Activated naive CD8-positive, alpha-beta T cell treated with anti-CD3 and anti-CD28 coated beads, Interleukin-2, amount 10 ng/mL, durations not matched to agents 7 days and 5 days (primary cell): ENCODE measurements at places on chromosomes 2 and 18. TPM values are rescaled to one million over a fixed set of nuclear protein-coding genes. Genes with fewer than 3 reads are reported as not detected.
A peak's percentile ranks its signal among the peaks of the same experiment; 100 is the strongest.

DNA sequence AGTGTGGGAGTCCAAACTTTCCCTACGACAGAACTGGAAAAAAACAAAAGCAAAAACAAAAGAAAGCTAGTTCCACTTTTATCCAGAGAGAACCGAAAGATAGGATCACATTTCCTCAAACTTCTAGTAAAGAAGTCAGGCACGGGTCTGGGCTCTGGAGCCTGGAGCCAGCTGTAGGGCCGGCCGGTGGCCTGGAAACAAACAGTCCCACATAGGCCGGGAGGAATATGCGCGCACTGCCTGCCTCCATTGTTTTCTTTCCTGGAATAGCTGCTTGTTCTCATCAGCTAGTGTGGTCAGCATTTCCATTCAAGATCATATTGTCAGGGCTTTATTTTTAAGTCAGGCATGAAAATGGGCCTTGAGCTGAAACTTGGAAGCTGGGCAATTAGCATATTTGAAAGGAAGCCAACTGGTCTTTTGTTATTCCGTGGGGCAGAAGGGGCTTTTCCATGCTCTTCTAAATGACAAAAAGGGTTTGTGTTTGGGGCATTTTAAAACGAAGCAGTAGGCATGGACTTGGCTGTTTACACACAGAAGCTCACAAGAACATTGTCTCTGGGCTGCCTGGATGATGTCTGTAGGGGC is 58.7 kb upstream of the RFX8 start:
- peaks cover 2% of the 10 kb centered on the region for H3K27me3 ChIP-seq
- H3K4me3 ChIP-seq = no peak overlapping the region
- no peak overlapping the region for H3K27ac ChIP-seq
- H3K36me3 ChIP-seq = no peaks in the 10 kb centered on the region
- H3K4me1 ChIP-seq = peaks cover 1% of the 10 kb centered on the region

DNA sequence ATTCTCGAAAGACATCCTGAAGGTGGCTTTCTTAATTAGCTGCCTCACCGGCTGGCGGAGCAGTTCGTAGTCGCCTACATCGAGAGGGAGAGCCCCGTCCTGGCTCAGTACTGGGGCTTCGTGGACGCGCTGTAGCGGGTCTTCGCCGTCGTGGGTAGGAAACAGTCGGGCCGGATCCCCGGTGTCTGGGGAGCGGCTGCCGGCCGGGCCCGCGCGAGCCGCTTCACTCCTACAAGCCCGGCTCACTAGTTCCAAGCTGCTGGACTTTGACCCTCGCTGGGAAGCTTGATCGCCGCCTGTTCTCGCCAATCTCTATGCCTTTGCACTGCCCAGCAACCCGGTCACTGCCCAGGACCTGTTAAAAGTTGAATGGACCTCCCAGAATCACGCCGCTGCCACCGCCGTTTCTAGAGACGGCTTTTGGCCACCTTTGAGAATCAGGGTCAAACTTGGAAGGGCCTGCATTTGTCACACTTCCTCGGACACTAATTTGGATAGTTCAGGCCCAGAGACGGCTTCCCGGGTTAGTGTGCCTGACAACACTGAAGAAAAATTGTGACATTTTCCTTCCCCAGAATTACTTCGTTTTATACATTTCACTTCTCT is 41.4 kb upstream of the AKAIN1 start:
- DNase-seq = no peak
- peaks cover 19% of the 10 kb centered on the region for H3K4me1 ChIP-seq
- peak overlapping the region; percentile 96 for H3K27ac ChIP-seq
- peaks cover 27% of the 10 kb centered on the region for H3K36me3 ChIP-seq

DNA sequence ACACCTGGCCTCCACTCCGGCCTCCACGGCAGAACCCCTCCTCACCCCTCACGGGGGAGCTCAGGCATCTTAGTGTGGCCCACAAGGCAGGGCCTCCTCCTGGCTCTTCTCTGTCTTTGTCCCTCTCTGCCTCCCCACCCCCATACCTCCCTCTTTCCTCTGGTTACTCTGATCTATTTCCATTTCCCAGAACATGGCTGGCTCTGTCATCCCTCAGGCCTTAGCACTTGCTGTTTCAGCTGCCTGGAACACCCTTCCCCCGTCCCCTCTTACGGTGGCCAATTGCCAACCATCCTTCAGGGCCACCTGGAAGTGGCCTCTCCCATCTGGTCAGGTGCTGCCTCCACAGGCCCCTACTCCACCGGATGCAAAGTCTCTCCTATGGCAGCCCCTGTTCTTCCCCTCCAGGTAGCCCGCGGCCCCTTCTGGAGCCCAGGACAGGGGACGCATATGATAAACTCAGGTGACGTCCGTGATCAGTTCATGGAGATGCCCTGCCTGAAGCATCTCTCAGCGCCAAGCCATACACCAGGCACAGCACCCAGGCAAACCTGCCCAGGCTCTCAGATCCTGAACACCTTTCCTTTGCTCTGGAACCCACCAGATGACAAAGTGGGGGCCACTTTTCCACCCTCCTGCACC is 3.6 kb upstream of the ECEL1 start:
- no peak overlapping the region for H3K4me3 ChIP-seq
- no peak overlapping the region for H3K27ac ChIP-seq
- H3K36me3 ChIP-seq = no peaks in the 10 kb centered on the region
- peaks cover 28% of the 10 kb centered on the region for H3K27me3 ChIP-seq
- no peaks in the 10 kb centered on the region for H3K4me1 ChIP-seq

ANKRD36C gene
- 87.0 TPM for total RNA-seq

CD302 gene
- total RNA-seq = 0.47 TPM

GRCh38 chr2:173217116-173217840 is 137.4 kb upstream of the CDCA7 start:
- H3K36me3 ChIP-seq = peaks cover 11% of the 10 kb centered on the region
- H3K27ac ChIP-seq = no peak overlapping the region

GRCh38 chr2:30677861-30678385 is 129.3 kb downstream of the CAPN13 start:
- no peak overlapping the region for H3K4me3 ChIP-seq
- no peak overlapping the region for H3K27ac ChIP-seq
- peaks cover 7% of the 10 kb centered on the region for H3K27me3 ChIP-seq
- DNase-seq = no peak

GRCh38 chr2:1546023-1546591 is 132.8 kb downstream of the TPO start:
- no peaks in the 10 kb centered on the region for H3K4me1 ChIP-seq
- DNase-seq = no peak
- no peak overlapping the region for H3K27ac ChIP-seq
- H3K36me3 ChIP-seq = no peaks in the 10 kb centered on the region

- H3K4me1 ChIP-seq = peaks cover 18% of the 10 kb centered on the region
- no peak for DNase-seq
- no peaks in the 10 kb centered on the region for H3K36me3 ChIP-seq
- peaks cover 10% of the 10 kb centered on the region for H3K27me3 ChIP-seq
Measured at GRCh38 chr18:61955644-61956043, 62.8 kb upstream of the RNF152 start.

DNA sequence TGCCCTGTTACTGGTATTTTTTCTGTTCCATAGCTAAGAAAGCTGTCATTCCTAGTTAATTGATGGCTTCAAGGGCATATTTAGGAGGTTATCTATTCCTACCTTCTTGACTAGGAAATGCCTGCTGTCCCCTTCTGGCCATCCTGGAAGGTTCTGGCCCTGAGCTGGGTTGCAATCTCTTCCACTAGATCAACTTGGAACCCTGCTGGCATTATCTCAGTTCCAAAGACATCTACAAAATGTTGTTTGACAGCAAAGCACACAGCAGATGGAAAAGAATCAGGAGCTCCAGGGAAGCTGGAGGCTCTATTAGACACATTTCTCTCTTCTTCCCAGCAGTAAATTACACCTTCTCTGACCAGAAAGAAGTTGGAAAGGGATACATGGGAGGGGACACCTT is 192.1 kb downstream of the ARHGAP28 start:
- H3K27ac ChIP-seq = no peak overlapping the region
- no peak overlapping the region for H3K4me3 ChIP-seq
- no peak for DNase-seq
- H3K36me3 ChIP-seq = no peaks in the 10 kb centered on the region
- peaks cover 3% of the 10 kb centered on the region for H3K4me1 ChIP-seq

DNA sequence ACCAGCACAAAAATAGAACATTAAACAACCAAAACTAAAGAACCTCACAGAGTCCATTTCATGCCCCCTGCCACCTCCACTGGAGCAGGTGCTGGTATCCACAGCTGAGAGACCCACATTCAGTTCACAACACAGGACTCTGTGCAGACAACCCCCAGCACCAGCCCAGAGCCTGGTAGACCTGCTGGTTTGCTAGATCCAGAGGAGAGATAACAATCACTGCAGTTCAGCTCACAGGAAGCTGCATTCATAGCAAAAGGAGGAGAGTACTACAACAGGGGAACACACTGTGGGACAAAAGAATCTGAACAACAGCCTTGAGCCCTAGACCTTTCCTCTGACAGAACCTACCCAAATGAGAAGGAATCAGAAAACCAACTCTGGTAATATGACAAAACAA is 326.7 kb downstream of the METTL4 start:
- no peaks in the 10 kb centered on the region for H3K27me3 ChIP-seq
- H3K4me3 ChIP-seq = no peak overlapping the region
- no peaks in the 10 kb centered on the region for H3K36me3 ChIP-seq

DNA sequence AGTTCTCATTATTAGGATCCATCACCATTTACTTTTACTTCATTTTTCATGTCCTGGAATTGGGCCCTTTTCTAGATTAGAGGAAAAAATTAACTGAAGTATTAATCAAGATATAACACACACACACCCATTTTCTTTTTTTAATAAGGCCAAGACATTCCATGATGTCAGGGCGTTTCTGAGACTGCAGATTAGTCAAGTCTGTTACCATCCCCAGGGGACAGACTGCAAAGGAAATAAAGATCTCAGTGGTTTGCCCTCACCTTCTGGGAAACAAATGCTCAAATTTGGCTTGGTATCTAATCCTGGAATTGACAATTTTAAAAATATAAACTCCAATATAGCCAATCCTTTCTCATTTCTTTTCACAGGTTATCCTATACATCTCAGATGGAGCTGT is 27.4 kb downstream of the RMP24 start:
- no peaks in the 10 kb centered on the region for H3K36me3 ChIP-seq
- H3K27me3 ChIP-seq = no peaks in the 10 kb centered on the region
- peaks cover 6% of the 10 kb centered on the region for H3K4me1 ChIP-seq

GRCh38 chr2:25381502-25381901 is 39.8 kb upstream of the DNMT3A start:
- peaks cover 11% of the 10 kb centered on the region for H3K36me3 ChIP-seq
- peaks cover 24% of the 10 kb centered on the region for H3K4me1 ChIP-seq
- peak; percentile 16 for DNase-seq
- H3K27me3 ChIP-seq = no peaks in the 10 kb centered on the region

NYAP2 gene
- total RNA-seq = not detected

- H3K4me3 ChIP-seq = no peak overlapping the region
- H3K4me1 ChIP-seq = no peaks in the 10 kb centered on the region
- H3K36me3 ChIP-seq = no peaks in the 10 kb centered on the region
- peaks cover 11% of the 10 kb centered on the region for H3K27me3 ChIP-seq
Measured at GRCh38 chr18:54335638-54336173, 22.0 kb downstream of the STARD6 start.

CLEC4F gene
- total RNA-seq = not detected

DNA sequence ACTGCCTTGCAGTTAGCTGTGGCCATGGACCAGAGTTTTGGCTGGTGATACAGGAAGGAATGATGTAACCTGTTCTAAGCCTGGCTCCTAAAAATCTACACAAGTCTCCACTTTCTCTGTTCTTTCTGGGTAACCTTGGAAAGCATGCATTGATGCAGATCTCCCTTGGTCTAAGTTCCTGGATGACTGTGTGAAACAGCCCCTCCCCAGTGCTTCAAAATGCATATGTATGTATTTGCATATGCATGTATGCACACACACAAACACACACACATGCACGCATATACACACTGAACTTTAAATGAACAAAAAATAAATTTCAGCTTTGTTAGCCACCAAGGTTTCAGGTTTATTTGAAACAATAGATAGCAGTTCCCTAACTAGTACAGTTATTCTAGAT is 296.1 kb downstream of the OSR1 start:
- no peak overlapping the region for H3K4me3 ChIP-seq
- H3K4me1 ChIP-seq = peaks cover 4% of the 10 kb centered on the region
- no peaks in the 10 kb centered on the region for H3K36me3 ChIP-seq
- H3K27me3 ChIP-seq = no peaks in the 10 kb centered on the region
- no peak overlapping the region for H3K27ac ChIP-seq

DNA sequence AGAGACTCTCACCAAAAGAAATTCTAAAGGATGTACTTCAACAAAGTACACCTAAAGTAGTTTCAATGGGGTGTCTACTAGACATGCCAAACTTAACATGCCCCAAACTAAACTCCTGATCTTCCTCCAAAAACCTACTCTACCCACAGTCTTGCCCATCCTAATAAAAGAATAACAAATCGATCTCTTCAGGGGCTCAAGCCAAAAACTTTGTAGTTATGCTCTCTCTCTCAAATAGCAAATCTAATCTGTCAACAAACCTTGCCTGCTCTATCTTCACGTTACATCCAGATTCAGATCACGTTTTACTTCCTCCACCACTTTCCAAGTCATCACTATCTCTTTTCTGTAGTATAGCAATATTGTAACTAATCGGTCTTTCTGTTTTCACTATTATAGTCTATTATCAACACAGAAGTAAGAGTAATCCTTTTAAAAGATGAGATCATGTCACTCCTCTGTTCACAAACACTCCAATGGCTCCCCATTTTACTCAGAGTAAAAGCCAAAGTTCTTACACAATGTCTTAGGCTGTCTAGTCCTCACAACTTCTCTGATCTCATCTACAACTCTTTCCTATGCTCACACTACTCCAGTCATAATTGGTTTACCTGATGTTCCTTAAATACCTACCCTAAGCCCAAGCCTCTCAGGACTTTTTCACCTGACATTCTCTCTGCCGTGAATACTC is 79.9 kb downstream of the THADA start:
- no peaks in the 10 kb centered on the region for H3K27me3 ChIP-seq
- H3K4me1 ChIP-seq = peaks cover 5% of the 10 kb centered on the region
- H3K36me3 ChIP-seq = peaks cover 11% of the 10 kb centered on the region
- no peak overlapping the region for H3K27ac ChIP-seq
- DNase-seq = no peak
- no peak overlapping the region for H3K4me3 ChIP-seq

DNA sequence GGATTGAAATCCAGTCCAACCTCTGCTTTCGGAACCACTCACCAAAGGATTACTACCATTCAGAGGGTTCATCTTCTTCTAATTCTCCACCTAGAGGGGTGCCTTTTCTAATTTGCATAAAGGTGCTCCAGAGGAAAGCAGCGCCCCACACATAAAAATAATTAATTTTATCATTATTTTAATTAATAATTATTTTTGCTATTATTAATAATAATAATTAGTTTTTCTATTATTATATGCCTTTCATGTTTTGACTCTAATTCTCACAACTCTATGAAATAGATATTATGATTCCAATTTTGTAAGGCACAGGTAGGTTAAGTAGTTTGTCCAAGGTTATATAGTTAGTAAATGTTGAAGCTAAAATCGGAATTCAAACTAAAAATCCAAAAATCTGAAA is 51.9 kb downstream of the UNC80 start:
- no peak overlapping the region for H3K27ac ChIP-seq
- H3K27me3 ChIP-seq = peaks cover 3% of the 10 kb centered on the region
- no peak overlapping the region for H3K4me3 ChIP-seq
- no peaks in the 10 kb centered on the region for H3K4me1 ChIP-seq

- H3K4me1 ChIP-seq = no peaks in the 10 kb centered on the region
- H3K27ac ChIP-seq = no peak overlapping the region
- H3K27me3 ChIP-seq = no peaks in the 10 kb centered on the region
- DNase-seq = no peak
- H3K4me3 ChIP-seq = no peak overlapping the region
Measured at GRCh38 chr2:187422282-187422681, 25.8 kb downstream of the CALCRL start.

- H3K27me3 ChIP-seq = peaks cover 6% of the 10 kb centered on the region
- H3K4me1 ChIP-seq = peaks cover 5% of the 10 kb centered on the region
- H3K27ac ChIP-seq = no peak overlapping the region
- H3K36me3 ChIP-seq = no peaks in the 10 kb centered on the region
- no peak for DNase-seq
Measured at GRCh38 chr2:212814941-212815340, 276.3 kb upstream of the ERBB4 start.

LPIN1 gene
- 71.7 TPM for total RNA-seq
